ENCODE measurements at places on chromosomes 3 and 15. TPM values are rescaled to one million over a fixed set of nuclear protein-coding genes. Genes with fewer than 3 reads are reported as not detected.

DNA sequence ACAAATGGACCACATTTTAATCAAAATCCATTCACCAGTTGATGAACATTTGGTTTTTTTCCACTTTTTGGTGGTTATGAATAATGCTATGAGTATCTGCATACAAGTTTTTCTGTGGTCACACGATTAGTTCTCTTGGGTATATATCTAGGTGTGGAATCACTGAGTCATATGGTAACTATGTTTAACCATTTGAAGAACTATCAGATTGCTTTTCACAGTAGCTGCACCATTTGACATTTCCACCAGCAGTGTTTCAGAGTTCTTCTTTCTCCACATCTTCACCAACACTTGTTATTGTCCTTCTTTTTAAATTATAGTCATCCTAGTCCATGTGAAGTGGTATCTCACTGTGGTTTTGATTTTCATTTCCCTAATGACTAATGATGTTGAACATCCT lies 33.3 kb upstream of the ATG7 start:
- no peaks in the 10 kb centered on the region for H3K4me1 ChIP-seq
- no peak for DNase-seq
- H3K27ac ChIP-seq = no peak overlapping the region
- H3K4me3 ChIP-seq = no peak overlapping the region

DNA sequence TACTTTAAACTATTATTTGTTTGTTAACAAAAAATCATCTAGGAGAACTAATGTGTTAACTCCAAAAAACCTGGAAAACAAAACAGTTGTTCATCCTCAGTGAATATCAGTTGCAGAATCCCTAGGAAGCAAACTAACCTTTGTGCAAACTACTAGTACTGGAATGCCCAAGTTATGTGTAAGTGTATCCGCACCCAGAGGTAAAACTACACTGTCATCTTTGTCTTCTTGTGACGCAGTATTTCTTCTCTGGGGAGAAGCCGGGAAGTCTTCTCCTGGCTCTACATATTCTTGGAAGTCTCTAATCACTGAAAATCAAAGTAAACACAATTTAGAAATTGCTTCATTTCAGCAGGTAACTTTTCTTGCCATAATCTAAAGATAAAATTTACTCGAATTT lies 29.8 kb downstream of the DYNC1LI1 start:
- no peaks in the 10 kb centered on the region for H3K27me3 ChIP-seq
- peaks cover 17% of the 10 kb centered on the region for H3K36me3 ChIP-seq
- H3K4me1 ChIP-seq = no peaks in the 10 kb centered on the region
- H3K4me3 ChIP-seq = no peak overlapping the region
- DNase-seq = no peak
- no peak overlapping the region for H3K27ac ChIP-seq

- H3K27me3 ChIP-seq = no peaks in the 10 kb centered on the region
- H3K27ac ChIP-seq = no peak overlapping the region
- peak; percentile 30 for DNase-seq
- H3K4me1 ChIP-seq = no peaks in the 10 kb centered on the region
- H3K36me3 ChIP-seq = no peaks in the 10 kb centered on the region
Observed at GRCh38 chr3:4290272-4290893, 12.8 kb upstream of the SETMAR start.

The PARP15 gene
- total RNA-seq = not detected

The CRABP1 gene
- total RNA-seq = 454 TPM

The HTR3E gene
- total RNA-seq = not detected

The DLEC1 gene
- total RNA-seq = 0.60 TPM

DNA sequence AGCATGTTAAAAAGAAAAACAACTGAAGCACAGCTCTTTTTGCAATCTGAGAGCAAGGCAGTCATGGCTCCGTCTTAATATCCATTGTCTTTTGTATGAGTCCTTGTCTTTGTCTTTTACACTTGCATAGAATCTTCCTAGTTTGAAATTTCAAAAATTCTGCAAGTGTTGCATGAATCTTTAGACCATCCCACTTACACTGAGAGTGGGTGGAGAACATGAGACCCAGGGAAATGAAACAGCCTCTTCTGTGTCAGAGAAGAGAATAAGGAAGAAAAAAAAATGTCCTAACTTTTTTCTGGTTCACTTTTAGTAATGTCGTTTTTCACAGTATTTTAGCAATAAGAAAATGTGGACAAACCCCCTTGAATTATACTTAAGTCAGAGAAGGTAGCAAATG lies 12.1 kb upstream of the DCLK3 start:
- H3K27me3 ChIP-seq = no peaks in the 10 kb centered on the region
- H3K36me3 ChIP-seq = no peaks in the 10 kb centered on the region
- H3K4me3 ChIP-seq = no peak overlapping the region
- no peaks in the 10 kb centered on the region for H3K4me1 ChIP-seq

DNA sequence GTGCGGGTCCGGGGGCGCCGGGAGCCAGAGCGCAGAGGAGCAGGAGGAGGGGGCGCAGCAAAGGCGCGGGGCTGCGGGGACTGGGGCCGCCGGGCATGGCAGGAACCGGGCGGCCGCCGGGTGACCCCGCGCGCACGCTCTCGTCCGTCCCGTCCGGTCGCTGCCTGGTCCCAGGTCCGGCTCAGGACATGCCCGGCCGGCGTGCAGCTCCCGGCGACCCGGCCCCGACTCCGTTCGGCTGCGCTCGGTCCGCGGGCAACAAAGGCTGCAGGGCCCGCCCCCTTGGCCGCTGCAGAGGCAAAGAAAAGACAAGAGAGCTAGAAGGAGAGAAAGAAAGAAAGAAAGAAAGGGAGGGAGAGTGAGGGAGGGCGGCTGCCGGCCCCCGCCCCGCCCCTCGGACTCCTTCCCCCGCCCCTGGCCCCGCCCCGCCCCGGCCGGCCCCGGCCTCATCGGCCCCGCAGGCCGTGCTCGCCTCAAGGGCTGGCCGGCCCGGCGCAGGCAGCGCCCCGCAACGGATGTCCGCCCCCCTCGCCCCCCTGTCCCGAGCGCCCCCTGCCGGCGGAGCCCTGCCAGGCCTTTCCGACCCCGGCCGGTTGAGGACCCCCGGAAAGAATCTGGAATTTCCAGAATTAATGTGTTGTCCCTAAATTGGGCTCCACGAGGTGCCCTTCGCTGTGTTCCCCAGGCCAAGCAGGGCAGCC lies at the start of gene ADAMTS7:
Gene ADAMTS7 (minus strand): TSS at position 341 of the 701 bp plus-strand sequence. CDS start 244 bp downstream, at position 97.
- H3K4me1 ChIP-seq = peaks cover 7% of the 10 kb centered on the region
- DNase-seq = peak; percentile 96
- peaks cover 15% of the 10 kb centered on the region for H3K27me3 ChIP-seq
- peak within 1 kb of the TSS; percentile 75 for H3K27ac ChIP-seq
- peak within 1 kb of the TSS; percentile 92 for H3K4me3 ChIP-seq
- no peaks in the 10 kb centered on the region for H3K36me3 ChIP-seq

The PAQR5 gene
- total RNA-seq = 1.4 TPM

DNA sequence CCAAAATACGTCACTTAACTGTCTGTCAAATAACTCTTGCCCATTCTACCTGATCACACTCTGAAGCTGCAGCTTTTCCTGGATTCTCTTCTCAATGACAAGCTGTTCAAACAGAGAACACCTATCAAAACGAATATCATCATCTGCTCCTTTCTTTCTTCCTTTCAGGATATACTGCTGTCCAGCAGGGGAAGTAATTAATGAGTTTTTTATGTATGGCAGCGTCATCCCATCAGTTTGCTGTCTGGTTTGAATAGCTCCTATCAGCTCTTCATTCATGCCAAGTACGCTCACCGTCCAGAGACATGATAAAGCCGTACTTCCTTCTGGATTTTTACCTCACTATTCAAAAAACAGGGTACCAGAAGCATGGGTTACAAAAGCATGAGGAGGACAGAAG lies at the start of gene CHRM5:
Gene CHRM5 (plus strand): TSS at position 274 of the 400 bp plus-strand sequence. CDS start 94,221 bp downstream, outside the sequence.
- DNase-seq = no peak
- H3K27me3 ChIP-seq = no peaks in the 10 kb centered on the region
- H3K27ac ChIP-seq = no peak within 1 kb of the TSS
- peaks cover 25% of the 10 kb centered on the region for H3K4me1 ChIP-seq
- H3K36me3 ChIP-seq = no peaks in the 10 kb centered on the region

The CAPN3 gene
- total RNA-seq = 0.37 TPM

Measured in neural progenitor cell (in vitro differentiated cells).